Stimulated activated CD4-positive, alpha-beta T cell treated with anti-CD3 and anti-CD28 coated beads, Interleukin-1b, Interleukin-23, amount 100 ng/mL, for 4 hours (primary cell): ENCODE measurements at places on chromosomes 1 and 21.

GRCh38 chr1:47555306-47555705, 117.5 kb downstream of the FOXD2 start:
- no peak for DNase-seq

DNA sequence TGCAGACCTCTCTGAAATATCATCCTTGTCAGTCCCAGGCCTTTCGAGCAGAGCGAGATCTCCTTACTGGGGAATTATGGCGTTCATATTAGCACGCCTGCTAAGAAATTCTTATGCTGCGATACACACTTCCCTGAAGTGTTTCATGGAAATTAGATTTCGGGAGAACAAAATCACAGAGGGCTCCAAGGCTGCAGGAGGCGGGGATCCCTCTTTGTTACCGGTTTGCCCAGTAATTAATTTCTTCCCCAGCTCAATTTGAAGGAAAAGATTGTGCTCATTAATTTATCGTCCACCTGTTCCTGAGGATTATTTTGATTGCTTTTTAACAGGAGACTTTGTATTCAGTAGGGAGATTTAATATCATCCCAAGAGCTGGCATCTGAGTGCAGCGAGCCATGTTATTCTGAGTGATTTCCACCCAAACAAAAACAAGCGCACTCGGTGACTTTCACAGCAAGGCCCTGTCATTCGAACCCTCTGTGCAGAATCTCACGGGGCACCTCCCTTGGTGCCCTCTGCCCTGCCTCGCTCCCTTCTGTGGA, 202.3 kb upstream of the GALNT2 start:
- DNase-seq = no peak

GRCh38 chr1:20964540-20965484, 177.7 kb upstream of the HP1BP3 start:
- no peak for DNase-seq

- DNase-seq = no peak
Measured at GRCh38 chr1:175555266-175555665, 188.1 kb downstream of the TNR start.

DNA sequence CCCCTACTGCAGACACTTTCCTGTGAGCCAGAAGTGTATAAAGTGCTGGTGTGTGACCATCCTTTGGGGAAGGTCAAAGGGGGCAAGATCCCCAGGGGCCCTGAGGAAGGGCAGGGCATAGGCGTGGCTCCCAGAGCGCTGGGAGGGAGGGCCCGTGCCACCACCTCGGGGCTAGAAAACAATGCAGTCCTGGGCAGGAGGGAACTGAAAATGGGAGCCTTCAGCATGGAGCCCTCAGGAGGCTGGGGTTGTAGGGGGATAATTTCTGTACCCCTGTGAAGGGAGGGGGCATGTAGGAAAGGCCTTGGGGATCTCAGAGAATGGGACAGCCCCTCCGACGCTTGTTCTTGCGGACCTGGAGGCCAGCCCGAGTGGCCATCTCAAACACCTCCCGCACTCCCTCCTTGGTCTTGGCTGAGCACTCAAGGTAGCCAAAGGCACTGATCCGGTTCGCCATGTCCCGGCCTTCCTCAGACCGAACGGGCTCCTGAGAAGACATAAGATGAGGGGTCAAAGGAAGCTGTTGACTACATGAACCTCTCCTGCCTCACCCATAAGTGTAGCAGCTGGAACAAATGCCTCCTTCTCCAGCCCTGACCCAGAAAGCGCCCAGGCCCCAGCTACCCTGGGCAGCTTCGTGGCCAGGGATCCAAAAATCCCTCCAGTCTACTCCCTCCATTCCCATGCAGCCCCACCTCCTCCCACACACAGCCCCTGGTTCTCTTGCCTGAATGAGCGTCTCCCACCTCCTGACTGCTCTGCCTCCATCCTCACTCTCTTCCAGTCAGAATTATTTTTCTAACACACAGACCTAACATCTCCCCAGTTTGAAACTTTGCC, 5.5 kb downstream of the RHOC start:
- DNase-seq = no peak

DNA sequence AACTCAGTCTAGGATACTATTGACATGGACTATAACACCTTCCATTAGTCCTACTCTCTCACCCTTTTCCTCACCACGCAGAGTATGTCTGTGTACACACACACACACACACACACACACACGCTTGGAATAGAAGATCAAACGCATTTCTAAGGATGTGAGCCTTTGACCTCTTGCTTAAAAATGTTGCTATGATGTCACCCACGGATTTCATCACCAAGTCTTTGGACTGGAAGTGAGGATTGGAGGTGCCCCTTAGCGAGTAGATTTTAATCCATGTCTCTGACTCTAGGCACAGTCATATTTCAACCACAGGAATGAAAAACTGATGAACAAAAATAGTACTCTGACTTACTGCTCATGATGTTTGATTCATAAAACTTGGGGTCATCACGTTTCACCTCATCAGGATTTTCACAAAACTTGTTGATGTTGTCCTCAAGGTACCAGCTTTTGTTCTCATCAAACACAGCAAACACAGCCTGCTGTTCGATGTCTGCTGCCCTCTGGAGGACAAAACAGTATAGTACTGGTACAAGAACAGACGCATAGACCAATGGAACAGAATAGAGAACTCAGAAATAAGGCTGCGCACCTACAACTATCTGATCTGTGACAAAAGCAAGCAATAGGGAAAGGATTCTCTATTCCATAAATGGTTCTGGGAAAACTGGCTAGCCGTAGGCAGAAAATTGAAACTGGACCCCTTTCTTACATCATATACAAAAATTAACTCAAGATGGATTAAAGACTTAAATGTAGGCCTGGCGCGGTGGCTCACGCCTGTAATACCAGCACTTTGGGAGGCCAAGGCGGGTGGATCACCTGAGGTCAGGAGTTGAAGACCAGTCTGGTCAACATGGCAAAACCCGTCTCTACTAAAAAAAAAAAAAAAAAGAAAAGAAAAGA, 39.9 kb downstream of the F5 start:
- no peak for DNase-seq

GRCh38 chr1:172391976-172392375, 28.5 kb upstream of the C1orf105 start:
- DNase-seq = no peak

DNA sequence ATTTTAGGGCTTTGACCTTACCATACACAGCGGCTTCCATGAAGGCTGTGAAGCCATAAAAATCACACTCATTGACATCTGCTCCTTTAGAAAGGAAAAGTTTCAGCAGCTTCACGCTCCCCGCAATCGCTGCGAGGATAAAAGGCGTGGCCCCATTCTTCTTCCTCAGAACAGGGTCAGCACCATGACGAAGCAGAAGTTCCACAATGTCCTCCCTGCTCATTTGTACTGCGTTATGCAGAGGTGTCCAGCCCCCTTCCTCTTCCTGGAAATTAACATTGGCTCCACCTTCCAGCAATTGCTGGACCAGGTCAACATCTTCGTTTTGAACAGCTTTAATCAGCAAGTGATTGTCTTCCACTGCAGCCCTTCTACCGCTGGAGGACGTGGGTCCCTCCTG, 2.7 kb downstream of the RNASEL start:
- no peak for DNase-seq

DNA sequence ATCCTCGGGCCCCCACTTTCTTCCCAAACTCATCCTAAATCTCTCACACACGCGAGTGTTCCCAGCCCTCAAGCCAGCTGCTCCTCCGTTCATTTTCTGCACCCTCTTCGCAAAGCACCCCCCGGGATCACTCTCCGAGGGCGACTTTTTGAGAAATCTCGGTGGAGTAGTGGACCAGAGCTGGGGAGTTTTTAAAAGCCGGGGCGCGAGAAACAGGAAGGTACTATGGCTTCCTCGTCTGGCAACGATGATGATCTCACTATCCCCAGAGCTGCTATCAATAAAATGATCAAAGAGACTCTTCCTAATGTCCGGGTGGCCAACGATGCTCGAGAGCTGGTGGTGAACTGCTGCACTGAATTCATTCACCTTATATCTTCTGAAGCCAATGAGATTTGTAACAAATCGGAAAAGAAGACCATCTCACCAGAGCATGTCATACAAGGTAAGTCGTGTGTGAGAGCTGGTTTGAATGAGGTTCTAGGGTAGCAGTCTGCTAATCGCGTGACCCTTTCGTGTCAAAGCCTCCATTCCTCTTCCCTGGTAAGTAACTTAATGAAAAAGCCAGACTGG, 800 bp downstream of the DR1 start:
- DNase-seq = peak; percentile 6

DNA sequence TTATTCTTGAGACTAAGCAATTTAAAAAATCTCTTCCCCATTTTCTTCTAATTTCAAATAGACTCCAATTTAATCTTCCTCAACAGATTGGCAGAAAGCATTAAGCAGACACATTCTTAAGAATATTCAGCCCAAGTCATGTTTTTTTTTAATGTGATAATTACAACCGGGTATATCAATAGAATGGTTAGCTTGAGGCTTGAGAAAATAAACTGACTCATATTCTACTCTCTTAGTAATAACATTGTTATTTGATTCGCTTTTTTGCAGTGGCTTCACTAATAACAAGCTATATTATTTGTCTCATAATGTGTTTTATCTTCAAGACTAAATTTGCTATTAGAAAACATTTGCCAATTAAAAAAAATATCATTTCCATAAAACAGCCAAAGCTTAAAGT, 488.6 kb upstream of the RGS18 start:
- DNase-seq = no peak

DNA sequence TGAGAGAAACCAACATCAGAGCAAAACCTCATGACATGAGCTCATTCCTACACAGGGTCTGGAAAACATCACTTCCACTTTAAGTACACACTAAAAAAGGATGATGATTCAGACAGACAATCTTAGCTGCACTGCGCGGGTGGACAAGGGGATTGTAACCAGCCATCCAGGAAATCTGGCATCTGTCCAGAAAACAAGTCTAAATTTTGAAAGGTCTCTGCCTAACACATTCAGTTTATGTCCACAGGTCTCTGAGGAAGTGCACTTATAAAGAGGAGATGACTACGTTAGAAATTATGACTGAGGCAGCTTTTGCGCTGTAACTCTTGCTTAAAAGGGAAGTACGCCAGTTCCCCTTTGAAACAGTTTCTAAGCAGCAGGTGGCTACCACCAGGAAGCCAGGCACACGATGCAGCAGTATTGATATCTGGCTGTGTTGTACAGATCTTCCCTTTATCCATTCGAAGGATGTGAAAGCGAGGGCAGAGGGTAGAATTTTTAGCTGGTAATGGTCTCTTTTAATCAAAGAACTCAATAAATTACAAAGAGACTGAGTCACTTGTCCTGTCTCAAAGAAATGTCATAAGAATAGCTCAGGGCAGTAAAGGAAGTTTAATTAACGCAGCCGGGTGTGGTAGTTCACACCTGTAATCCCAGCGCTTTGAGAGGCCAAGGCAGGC, 128.0 kb downstream of the SETD4 start:
- no peak for DNase-seq

GRCh38 chr21:35475762-35476161, 426.7 kb upstream of the RUNX1 start:
- DNase-seq = no peak

DNA sequence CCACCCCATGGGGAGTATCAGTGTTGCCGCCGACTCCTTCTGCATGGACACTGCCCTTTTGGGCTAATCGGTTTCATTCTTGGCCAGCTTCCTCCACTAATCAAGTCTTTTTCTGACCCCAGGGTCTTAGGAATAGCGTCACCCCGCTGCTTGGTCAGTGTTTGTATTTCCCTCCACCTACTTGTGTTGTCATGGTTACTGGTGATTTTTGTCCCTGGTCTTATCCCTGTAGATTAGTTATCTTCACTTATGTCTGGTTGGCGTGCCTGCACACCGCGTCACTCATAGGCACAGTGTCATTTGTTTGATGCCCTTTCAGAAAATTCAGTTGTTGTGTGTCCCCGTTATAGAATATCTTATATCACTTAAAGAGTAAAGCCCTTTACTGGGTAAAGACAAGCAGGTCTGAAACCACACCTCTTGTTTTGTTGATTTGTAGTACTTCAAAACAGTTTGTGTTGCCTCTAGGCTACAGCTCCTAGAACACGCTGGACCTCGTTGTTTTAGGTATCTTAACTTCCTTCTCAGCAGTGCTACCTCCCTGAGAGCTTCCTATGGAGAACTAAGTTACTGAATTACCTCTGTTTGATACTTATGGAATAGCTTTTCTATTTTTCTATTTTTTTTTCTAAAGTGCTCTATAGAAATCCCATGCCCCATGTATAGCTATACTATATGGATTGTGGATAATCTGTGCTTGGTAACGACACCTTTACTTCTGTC, 868 bp downstream of the PPP1R12B start:
- no peak for DNase-seq

DNA sequence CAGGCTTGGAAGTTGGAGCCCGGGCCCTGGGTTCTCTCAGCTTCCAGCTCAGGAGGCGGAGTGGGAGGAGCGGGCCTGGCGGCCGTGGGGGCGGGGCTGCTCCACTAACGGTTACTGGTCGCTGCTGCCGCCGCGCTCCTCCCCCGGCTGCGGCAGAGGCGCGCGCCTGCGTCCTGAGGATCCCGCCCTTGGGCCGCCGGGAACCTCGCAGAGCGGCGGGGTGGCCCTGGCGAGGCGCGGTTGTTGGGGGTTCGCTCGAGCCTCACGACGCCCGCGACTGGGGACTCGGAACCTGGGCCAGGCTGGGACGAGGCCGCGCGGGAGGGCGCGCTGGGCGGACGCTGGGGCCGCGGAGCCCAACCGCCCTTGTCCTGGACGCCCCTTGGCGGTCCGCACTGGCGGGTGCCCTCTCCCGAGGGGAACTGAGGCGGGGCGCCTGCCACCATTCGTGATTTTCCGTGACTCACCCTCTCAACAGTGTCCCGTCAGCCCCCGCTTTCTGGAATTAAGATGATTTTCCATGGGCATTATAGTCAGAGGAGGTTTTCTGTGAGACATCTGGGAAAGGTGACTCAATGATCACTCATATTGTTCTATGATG, 34.1 kb downstream of the OR2G3 start:
- peak; percentile 4 for DNase-seq
